ENCODE measurements at places on chromosomes 4 and X.

DNA sequence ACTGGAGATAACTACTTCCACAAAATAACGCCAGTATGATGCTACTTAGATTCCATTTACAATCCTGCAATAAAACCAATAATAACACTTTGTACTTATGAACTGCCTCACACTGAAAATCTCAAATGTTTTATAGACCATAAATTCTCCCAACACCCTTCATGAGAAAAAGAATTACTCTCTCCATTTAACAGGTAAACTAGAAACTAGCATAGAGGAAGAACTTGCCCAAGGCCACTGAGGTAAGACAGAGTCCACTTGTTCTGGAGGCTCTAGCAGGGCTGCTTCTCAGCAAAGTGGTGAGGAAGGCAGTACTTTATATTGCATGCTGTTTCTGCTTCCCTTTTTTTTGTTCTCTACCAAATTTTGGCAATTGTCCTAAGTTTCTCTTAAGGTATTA, 11.5 kb upstream of the BMP3 start:
- no peak for DNase-seq

DNA sequence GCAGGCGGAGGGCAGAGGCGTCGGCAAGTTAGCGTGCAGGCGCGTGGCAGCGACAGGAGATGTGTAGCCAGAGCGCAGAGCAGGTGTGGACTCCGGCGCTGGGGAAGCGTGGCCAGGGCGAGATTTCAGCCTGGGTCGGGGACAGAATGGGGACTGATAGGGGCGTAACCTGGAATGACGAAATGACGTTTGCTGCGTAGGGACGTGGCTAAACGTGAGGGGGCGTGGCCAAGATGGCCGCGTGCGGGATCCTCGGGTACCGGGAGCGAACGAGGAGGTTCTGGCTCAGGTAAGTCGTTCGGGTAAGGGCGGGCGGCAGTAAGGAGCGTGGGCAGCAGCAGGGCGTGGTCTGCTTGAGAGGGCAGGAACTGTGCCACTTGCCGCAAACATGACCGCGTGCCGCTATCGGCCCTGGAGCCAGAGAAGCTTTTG, 10.9 kb upstream of the CLTRN start:
- DNase-seq = peak; percentile 78

DNA sequence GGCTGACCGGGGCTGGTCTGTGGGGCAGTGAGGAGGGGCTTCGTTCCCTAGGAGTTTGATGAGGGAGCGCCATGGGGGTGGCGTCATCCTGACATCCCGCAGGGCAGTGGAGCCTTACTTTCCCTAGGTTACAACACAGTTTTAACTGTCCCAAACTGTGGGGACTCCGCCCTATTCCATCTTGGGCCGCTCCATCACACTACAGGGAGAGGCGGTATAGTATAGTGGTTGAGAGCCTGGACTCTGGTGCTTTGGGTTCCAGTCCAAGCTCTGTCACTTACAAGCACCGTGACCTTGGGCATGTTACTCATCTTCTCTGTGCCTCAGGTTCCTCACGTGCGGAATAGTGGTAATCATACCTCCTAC, 44.2 kb downstream of the ZNF185 start:
- no peak for DNase-seq

DNA sequence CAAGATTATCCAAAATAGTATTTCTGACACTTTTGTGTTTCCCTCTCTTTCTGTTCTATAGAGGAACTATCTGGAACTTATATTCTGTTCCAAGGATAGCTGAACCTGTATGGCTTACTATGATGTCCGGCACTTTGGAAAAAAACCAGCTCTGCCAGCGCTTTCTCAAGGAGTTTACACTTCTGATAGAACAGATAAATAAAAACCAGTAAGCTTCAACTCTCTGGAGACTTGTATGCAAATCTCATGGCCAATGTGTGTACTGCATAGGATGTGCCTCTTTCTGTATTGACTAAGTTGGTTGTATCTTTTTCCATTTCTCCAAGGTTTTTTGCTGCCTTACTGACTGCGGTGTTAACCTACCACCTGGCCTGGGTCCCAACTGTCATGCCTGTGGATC, 92.5 kb downstream of the FNIP2 start:
- no peak for DNase-seq

GRCh38 chrX:14440106-14440505, 89.2 kb upstream of the GLRA2 start:
- DNase-seq = no peak

DNA sequence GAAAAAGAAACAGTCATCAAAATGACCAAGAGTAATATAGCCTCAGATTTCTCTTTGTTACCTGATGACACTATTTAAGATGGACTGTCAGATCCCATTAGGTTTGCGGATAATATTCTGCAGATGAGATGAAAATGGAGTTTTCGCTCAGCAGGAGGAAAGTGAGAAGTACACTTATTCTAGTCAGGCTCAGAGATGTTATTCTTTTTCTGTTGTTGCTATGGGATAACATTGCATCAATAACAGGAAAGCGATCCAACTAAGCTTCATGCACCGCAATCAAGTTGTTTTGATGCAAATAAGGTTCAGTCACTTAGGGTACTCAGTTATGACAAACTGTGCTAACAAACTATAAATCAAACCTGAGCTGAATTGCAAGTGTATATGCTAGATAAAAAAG, 415.0 kb downstream of the CCSER1 start:
- peak; percentile 26 for DNase-seq

DNA sequence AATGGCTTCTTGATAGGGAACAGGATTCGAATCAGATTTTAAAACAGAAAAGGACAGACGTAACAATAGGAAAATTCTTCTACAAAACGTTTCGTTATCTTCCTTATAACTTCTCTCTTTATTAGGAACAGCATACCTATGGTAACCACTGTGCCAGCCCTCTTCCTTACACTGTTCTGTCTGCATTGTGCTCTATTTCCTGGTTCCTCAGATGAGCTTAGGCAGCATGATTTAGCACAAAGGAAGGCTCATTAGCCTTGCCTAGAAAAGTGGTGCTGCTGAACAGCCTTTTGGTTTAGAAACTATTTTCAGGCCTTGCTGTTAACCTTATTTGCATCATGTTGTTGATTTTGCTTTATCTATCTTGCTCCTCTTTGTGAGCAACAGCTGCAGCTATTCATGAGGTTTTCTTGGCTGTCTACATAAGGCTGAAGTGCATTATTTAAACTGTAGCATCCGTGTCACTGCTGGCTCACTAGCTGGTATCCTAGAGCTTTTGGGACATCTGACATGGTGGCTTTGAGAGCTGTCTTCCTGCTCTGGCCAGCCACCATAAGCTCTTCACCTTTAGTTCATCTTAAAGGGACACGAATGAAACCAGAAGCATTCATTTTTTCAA, 69.9 kb upstream of the NRK start:
- DNase-seq = no peak

GRCh38 chr4:176238826-176239225, 30.2 kb downstream of the ASB5 start:
- no peak for DNase-seq

All from NCI-H2081 treated with DMSO at 0.1 percent for 48 hours (cell line).